ENCODE measurements at places on chromosomes 2 and 18.

DNA sequence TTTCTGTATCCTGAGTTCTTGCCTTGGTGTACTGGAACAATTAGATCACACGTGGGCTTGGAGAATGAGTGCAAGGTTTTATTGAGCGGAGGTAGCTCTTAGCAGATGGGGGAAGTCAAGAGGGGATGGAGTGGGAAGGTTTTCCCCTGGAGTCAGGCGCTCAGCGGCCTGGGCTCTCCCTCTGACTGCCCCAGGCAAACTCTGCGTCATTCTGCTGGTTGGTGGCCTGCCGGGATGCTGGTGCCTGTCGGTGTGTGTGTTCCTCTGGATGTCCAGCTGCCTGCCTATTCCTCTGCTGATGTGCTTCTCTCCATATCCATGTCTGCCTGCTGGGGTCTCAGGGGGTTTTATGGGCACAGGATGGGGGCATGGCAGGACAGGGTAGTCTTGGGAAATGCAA lies 111.0 kb downstream of the TRIB2 start:
- no peak for DNase-seq

DNA sequence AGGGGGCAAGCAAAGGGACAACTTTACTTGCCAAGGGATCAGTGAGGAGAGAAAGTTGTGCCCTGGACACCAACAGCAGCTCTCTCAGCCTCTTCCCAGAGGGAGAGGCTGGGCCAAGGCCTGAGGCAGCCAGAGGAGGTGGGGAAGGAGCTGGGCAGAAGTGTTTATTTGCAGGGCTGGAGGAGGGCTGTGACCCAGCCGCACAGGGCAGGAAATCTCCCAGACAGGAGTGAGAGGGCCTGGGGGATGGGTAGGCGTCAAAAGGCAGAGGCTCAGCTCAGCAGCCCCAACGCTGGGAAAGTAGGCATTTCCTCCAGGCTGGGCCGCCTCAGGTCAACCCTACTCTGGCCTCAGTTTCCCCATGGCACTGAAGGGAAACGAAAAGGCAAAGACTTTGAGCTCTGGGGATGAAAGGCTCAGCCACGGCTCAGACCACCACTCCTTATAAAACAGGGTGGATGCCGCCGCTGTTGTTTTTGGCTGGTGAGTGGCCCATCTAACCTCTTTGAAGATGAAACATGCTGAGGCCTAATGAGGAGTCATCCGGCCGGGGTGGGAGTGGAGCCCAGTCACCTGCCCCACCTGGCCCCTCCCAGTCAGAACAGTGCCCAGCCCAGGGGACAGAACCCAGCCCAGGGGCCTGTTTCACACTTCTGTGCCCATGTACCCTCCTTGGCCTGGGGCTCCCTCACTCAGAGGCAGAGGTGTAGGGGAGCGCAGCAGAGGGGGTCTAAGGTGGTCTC lies 21.9 kb upstream of the SEMA4C start:
- no peak for DNase-seq

DNA sequence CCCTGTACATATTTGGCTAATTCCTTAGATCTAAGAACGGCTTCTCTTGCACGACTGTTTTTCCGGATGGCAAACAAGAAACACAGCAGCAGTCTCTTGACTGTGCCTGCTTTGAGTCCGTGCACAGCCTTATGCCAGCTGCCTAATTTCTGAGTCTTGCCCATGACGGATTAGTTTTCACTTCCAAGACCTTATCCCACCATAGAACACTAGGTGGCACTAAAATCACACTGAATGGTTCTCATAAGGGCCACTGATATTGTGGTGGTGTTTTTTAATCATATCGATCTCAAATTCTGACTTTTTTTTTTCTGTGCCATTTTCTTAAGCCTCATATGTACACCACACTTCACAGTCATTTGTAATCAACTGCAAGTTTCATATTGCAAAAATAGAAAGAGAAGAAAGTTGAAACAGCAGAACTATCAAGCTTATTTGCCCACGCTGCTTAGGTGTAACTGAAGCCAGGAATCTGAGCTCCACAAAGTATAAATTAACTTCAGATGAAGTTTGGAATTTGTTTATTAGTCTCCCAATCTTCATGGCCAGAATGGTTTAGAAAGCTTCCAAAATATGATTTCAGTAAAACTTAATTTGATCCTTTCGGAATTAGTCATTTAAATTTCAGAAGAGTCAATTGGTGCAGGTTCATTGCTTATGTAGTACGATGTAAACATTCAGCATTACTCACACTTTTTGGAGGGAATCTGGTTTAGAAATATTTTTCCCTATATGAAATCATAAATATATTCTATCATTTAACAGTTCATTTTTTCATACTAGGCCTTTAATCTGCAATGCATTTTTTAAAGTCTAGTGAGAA lies 45.5 kb upstream of the SCN7A start:
- peak; percentile 54 for DNase-seq

- peak; percentile 53 for DNase-seq
Measured at GRCh38 chr2:101205521-101206479, 46.9 kb upstream of the CNOT11 start.

- DNase-seq, result no peak
Measured at GRCh38 chr2:195057001-195057400, 600.0 kb upstream of the SLC39A10 start.

DNA sequence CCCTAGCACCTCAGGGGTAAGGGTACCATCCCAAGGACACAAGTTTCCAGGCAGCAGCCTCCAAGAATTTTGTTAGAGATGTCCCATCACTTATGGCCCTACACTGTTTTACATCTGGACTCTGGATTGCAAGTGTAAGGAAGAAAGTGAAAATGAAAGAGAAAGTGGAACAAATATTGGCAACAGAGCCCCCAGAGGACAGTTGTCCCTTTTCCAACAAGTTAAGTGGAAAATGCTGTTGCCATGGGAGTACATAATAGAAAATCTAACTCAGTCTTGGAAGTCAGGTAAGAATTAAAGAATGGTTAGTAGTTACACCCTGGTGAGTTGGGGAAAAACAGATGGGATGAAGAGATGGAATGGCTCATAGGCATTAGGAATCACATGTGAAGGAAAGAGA lies 50.6 kb downstream of the TTC21B start:
- DNase-seq, result no peak

DNA sequence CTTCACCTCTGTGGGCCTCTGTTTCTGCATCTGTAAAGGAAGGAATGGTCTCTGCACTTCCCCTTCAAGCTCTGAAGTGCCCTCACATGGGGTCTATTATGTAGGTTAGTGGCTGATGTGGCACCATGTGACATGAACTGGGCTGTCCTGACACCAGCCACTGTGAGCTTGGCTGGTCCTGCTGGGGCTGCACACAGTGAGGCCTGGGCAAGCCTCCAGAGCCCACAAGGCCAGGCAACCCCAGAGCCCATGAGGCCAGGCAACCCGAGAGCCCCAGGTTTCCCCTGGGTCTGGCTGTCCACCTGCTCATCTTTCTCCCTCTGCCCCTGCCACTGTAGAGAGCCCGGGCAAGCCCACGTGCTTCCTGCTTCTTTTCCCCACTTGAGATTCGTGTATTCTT lies 150.1 kb upstream of the SMAD2 start:
- no peak for DNase-seq
